ENCODE measurements at places on chromosomes 5 and 9. TPM values are rescaled to one million over a fixed set of nuclear protein-coding genes. Genes with fewer than 3 reads are reported as not detected.

DNA sequence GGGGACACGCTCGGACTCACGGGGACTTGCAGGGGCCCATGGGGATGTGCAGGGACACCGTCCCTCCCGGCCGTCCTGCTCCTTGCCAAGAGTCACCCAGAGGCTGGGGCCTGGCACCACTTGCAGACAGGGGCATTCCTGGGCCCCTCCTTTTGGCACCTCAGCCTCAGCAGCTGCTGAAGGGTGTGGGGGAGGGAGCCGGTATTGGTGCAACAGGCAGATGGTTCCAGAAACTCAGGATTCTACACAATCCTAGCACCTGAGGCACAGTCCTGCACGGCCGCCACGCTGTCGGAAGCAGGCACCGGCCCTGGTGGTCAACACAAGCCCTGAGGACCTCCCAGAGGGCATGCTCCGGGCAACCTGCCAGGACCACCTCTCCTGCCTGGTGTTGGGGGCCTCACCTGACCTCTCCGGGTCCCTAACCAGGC, 19.3 kb upstream of the SLC12A7 start:
- H3K36me3 ChIP-seq, result no peaks in the 10 kb centered on the region
- H3K4me1 ChIP-seq, result peaks cover 2% of the 10 kb centered on the region
- no peak overlapping the region for H3K27ac ChIP-seq
- no peak overlapping the region for H3K4me3 ChIP-seq

- no peak overlapping the region for H3K27ac ChIP-seq
- no peaks in the 10 kb centered on the region for H3K4me1 ChIP-seq
- no peaks in the 10 kb centered on the region for H3K27me3 ChIP-seq
- no peak overlapping the region for H3K4me3 ChIP-seq
These were observed 59.2 kb downstream of the IPPK start for GRCh38 chr9:92610470-92611420.

DNA sequence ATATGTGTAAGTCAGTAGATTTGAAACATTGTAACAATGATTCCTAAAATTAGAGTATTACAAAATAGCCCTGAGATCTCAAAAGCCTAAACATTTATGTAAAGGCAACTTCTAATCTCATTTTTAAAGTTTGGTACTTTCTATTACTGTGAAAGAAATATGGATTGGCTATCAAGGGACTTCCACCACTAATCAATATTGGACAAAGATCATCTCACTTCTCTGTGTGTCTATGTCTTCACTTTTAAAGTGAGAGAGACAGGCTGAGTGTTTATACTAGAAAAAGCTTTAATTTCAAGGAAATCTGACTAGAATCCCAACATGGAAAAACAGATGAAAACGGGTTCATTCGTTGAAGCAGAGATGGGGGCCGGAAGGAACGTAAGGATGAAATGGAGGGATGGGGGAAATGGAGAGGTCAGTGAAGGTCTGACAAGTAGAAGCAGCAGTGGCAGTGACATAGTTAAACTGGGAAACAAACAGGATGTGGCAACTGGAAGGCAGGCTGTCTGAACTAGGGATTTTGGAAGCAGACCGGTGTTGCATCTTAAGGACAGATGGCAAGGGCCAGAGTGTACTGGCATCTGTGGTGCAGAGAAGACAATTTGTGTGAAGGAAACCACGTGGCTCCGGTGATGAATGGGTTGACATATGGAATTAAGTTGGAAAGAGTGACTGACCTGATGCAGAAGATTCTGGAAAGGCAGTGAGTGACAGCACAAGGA, 60.8 kb downstream of the PDE4D start:
- DNase-seq, result no peak
- H3K27me3 ChIP-seq, result peaks cover 12% of the 10 kb centered on the region
- H3K4me1 ChIP-seq, result no peaks in the 10 kb centered on the region

- peaks cover 1% of the 10 kb centered on the region for H3K27me3 ChIP-seq
- H3K4me1 ChIP-seq, result peaks cover 8% of the 10 kb centered on the region
- no peak for DNase-seq
- H3K36me3 ChIP-seq, result peaks cover 4% of the 10 kb centered on the region
These were observed 54.9 kb downstream of the SLC44A1 start for GRCh38 chr9:105299190-105299854.

GRCh38 chr5:74205767-74206578, 434.6 kb downstream of the ENC1 start:
- peaks cover 2% of the 10 kb centered on the region for H3K27me3 ChIP-seq
- H3K27ac ChIP-seq, result no peak overlapping the region
- H3K4me1 ChIP-seq, result peaks cover 3% of the 10 kb centered on the region
- DNase-seq, result no peak
- H3K4me3 ChIP-seq, result no peak overlapping the region

DNA sequence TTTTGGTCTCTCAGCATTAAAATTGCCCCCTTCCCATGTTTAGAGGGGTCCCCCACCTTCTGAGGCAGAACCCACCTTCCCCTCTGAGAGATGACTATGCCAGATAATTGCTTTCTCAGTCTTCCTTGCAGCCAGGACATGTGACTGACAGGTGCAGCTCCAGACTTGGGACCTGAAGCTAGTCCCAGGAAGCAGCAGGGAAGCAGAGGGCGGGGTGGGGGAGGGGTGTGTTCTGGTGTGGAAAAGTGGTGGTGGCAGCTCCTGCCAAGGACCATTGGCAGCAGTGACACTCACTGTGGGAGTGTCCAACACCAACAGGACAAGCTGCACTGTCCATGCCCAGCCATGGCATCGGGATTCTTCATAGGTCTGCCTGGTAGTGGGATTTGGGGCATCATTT, 2.3 kb downstream of the EIF4E1B start:
- H3K27ac ChIP-seq, result no peak overlapping the region
- DNase-seq, result no peak
- peaks cover 60% of the 10 kb centered on the region for H3K27me3 ChIP-seq
- peaks cover 25% of the 10 kb centered on the region for H3K4me1 ChIP-seq
- no peak overlapping the region for H3K4me3 ChIP-seq

DNA sequence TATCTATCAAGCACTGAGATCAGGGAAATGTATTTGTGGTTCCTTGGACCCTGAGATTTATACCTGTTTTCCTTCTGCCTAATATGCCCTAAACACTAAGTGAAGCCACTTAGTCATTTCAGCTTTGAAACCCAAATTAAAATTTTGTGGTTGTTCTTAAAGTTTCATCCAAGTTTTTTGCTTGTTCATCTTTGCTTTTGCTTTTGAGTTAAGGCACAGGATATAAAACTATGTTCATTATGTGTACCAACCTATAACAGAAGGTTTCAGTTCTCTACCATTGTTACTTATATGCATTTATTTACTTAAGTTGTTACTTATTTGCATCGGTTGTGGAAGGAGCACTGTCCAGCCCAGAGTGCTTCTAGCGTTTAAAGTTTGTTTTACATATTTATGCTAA, 382.3 kb downstream of the PTPRD start:
- no peak overlapping the region for H3K4me3 ChIP-seq
- H3K27me3 ChIP-seq, result no peaks in the 10 kb centered on the region
- no peaks in the 10 kb centered on the region for H3K36me3 ChIP-seq
- no peak for DNase-seq

ELAVL2 gene
- total RNA-seq, result not detected

NMUR2 gene
- not detected for total RNA-seq
